Neural crest cell (in vitro differentiated cells): ENCODE measurements at places on chromosomes 3 and 15.

GRCh38 chr3:172592898-172593669, 69.9 kb upstream of the TNFSF10 start:
- DNase-seq: no peak

- no peak for DNase-seq
Measured at GRCh38 chr15:100665570-100665969, 63.2 kb downstream of the ASB7 start.

GRCh38 chr3:148601766-148602685, 95.7 kb upstream of the AGTR1 start:
- no peak for DNase-seq

GRCh38 chr3:129002573-129003569, 1.8 kb downstream of the EFCC1 start:
- DNase-seq: no peak

- no peak for DNase-seq
Measured at GRCh38 chr3:153260681-153261080, 98.7 kb downstream of the RAP2B start.
